ENCODE measurements at places on chromosomes 6 and 20.

DNA sequence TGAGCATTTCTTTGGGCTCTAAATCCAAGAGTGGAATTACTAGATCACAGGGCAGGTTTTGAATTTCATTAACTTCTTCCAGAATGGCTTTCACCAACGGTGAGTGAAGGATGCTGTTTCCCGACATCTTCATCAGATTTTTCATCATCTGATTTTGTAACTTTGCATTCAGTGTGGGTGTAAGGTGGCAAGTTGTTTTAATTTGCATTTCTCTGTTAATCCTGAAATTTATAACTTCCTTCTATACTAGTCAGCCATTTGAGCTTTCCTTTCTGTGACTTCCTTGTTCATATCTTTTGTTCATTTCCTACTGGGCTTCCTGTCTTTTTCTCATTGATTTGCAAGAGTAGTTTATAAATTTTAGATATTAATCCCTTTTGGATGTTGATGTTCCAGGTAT is 18.7 kb upstream of the HCK start:
- no peak for ATAC-seq

DNA sequence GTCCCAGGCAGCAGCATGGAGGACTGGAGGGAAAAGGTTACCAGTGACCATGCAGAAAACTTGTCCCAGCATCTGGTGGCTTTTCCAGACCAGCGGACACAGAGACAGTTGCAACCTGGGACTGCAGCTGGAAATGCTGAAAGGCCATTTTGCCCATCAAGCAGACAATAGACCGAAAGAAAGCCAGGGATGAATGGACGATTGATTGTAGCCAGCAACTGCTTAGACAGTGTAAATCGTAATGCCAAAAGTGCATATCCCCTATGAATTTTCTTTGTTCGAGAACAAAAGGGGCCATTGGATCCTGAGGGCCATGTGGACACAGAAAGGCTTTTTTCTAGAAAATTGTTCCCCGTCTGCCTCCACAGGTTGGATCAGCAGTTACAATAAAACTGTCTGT is 115.7 kb downstream of the MBOAT1 start:
- no peak for ATAC-seq

- ATAC-seq = peak; percentile 89
Observed at GRCh38 chr6:112372226-112372806, 25.2 kb downstream of the RFPL4B start.

GRCh38 chr6:6074190-6074589 is 67.5 kb upstream of the NRN1 start:
- ATAC-seq = no peak

DNA sequence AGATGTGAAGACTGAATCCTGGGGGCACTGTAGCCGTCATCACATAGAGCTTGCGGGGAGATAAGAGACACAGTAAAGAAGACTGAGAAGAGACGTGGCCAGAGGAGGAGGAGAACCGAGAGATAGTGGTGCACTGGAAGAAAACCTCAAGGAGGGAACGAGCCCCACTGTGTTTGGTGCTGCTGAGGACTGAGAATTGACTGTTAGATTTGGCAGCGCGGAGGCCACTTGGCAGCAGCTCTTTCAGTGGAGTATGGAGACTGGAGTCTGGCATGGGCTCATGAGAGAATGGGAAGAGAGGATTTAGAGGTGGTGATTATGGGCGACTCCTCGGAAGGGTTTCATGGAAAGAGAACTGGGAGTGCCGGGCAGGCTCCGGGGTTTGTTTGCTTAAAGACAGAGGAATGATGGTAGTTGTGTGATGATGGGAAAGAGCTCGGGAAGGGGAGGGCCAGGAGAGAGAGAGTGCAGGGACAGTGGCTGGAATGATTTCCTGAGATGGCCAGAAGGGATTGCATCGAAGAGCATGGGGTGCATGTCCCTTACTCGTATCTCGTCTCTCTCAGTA is 18.0 kb downstream of the CDYL start:
- no peak for ATAC-seq

DNA sequence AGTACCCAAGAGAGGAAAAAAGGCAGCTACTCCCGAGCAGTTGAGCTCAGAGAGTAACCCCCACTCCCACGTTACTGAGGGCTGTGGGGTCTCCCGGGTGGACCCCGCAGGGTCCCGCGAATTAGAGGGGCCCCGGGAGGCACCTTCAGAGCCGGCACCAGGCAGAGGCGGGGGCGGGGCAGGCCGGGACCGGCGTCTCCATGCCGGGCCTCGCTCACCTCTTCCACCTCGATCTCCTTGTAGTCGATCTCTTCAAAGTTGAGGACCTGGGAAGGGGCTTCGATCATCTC is 381 bp downstream of the MAP3K7 start:
- ATAC-seq = peak; percentile 55

- ATAC-seq = no peak
Observed at GRCh38 chr6:112156668-112157067, 69.3 kb downstream of the FAM229B start.

- ATAC-seq = peak; percentile 30
Observed at GRCh38 chr20:62805711-62806382, 1.2 kb downstream of the OGFR start.

- ATAC-seq = no peak
Observed at GRCh38 chr6:157454762-157455714, 74.0 kb downstream of the ZDHHC14 start.

GRCh38 chr6:36682328-36683144 is 4.0 kb downstream of the CDKN1A start:
- no peak for ATAC-seq

- no peak for ATAC-seq
Observed at GRCh38 chr6:158064725-158065251, 83.1 kb downstream of the SYNJ2 start.

- ATAC-seq = no peak
Observed at GRCh38 chr20:10605547-10606195, 68.1 kb downstream of the JAG1 start.

DNA sequence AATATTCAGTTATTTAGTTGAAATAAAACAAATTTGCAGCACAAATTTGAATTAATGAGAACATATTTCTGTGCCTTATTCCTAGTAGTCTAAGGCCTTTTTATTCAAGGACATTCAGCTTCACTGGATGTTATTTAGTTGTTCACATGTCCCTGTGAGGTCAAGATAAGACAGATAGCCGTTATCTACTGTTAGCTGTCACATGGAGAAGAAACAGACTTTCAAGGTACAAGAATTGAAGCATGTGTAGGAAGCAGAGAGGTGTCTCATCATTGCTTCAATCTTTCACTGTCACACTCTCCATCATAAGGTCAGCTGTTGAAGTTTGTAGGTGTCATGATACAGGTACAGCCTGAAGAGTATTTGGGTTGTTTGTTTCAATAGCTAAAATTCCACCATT is 112.9 kb upstream of the JAG1 start:
- ATAC-seq = no peak

DNA sequence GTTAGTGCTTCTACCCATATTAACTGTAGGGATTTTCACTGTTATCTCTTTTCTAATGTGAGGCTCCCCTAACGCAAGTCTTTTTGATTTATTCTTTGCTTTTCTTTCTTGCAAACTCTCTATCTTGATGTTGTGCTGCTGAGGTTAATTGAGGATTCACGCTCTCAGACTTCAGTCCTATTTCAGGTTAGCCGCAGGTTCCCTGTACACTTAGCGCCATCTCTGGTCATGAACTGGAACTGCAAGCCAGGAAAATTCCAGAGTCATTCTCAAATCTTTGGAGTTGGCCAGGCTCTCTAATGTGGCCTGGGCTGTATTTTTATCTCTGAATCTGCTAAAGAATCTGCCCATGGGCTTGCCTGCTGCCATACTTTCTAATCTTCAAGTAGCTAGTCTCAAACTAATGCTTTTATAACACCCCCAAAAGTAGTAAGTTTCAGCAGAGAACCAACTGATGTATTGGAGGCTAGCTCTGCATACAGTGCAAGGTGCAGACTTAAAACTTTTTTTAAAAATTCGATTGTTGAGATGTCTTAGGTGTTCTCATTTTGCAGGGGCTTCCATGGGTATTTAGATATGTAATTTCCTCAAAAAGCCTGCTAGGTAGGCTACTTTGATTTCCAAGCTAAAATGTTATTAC is 91.1 kb upstream of the OPRM1 start:
- peak; percentile 59 for ATAC-seq

DNA sequence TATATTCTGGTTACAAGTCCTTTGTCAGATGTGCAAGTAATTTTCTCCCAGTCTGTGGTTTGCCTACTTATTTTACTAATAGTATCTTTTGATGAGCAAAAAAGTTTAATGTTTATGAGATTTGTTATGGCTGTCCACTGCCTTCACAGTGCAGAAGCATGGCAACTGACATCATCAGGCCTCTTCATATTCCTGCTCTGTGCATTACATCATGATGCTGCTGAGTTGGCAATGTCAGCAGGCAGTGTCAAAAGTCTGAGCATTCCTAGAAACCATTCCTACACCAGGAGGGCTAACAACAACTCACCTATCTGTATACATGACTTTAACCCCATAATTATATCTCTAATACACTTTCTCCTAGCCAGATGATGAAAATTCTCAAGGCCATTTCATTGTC is 10.8 kb upstream of the OR2B2 start:
- no peak for ATAC-seq

- ATAC-seq = no peak
Observed at GRCh38 chr20:3839328-3839727, 7.3 kb upstream of the MAVS start.

DNA sequence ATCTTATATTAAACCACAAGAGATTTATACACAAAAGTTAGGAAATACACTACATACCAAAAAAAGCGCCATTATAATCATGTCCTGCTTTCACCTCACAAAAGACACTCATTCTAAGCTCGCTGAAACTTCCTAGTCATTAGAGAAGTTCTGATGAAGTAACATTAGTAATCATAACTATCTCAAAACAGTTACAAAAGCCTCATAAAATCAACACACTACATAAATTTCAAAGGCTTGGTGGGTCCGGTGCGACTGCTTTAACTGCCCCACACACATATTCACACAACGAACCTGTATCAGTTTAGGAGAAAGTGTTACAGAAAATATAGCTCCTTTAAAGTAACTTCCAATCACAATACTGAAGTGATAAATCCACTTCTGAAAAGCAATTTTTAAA is 1.9 kb downstream of the PHIP start:
- no peak for ATAC-seq

DNA sequence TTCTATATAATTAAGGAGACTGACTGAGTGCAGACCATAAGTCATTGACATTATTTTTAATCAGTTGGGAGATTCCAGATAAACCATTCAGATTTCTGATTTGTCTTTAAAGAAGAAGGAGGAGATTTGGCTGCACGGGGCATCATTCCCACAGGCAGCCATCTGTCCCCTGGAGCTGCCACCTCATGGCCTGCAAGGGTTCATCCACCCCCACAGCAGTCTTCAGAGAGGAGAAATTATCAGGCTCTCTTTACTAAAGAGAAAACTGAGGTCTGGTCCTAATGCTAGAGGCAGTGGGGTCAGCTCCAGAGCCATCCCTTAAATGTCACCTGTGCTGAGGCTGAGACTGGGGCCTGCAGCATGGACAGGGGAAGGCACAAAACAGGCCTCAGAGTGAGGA is 501.3 kb upstream of the SULF2 start:
- no peak for ATAC-seq

DNA sequence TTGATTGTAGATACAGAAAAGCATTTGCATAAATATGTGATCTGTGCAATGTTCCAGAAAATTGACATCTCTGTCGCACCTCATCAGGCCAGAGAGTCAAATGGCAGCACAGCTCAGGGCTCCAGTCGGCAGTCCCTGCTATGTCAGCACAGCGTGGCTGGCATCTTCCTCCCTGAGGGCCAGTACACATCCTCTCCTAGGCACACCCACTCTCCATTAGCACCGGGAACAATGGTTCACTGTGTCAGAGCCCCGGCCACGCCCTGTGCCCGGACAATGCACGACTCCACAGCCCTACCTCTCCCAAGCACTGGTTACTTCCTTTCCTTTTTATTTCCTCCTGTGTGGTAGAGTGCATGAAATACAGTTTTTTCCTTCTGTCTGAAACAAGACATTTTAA is 114.9 kb downstream of the FOXC1 start:
- no peak for ATAC-seq

DNA sequence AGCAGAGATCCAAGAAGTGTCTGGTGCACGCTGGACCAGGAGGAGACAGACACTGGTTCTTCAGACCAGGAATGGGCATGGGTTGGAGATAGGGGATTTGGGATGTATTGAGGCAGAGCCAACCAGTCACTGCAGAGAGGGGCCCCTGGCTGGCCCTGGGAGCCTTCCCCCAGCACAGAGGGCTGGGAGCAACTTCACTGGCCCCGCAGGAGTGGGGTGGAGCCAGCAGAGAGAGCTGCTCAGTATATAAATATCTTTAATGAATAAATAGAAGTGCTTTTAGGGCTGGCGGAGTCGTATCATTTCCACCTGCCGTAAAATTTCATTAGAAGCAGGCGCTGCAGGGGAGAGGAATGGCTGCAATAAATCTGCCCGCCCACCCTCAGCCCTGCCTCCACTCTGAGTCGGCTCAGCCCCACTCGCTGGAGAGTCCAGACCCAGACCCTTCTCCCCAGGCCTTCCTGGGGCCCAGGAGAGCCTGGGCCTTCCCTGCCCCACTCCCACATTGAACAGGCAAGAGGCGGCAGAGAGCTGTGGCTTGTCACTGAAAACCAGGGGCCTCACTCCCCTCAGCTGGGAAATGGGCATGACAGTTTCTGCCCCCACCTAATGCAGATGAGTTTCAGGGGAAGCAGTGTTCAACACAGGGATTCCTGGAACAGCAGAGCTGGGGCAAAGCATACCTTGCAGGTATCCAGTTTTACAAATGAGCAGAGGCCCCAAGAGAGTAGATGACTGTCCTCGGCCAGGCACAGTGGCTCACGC is 23.9 kb upstream of the VSTM2L start:
- ATAC-seq = no peak

- no peak for ATAC-seq
Observed at GRCh38 chr6:160297310-160297709, 38.7 kb upstream of the SLC22A2 start.

DNA sequence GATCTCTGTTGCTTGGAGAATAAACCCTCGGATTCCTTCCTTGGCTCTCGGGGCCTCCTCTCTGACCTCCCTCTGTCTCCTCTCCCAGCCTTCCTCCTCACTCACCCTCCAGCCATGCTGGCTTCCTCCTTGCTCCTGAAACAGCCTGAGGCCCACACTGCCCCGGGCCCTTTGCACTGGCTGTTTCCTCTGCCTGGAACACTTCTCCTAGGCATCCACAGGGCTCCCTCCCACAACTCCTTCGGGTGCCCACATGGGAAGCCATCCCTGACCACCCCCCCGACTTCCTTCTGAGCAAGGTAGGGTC is 87.7 kb downstream of the CEBPB start:
- no peak for ATAC-seq

GRCh38 chr20:38665094-38665493 is 59.2 kb upstream of the SLC32A1 start:
- ATAC-seq = no peak

- ATAC-seq = peak; percentile 67
Observed at GRCh38 chr6:156718647-156719394, 58.4 kb upstream of the ARID1B start.
